ENCODE measurements at places on chromosomes 3 and 15.

GRCh38 chr3:157551961-157552360 is 48.7 kb upstream of the VEPH1 start:
- no peak for DNase-seq

- DNase-seq = no peak
Measured at GRCh38 chr3:123285479-123285878, 83.7 kb downstream of the SEC22A start.

DNA sequence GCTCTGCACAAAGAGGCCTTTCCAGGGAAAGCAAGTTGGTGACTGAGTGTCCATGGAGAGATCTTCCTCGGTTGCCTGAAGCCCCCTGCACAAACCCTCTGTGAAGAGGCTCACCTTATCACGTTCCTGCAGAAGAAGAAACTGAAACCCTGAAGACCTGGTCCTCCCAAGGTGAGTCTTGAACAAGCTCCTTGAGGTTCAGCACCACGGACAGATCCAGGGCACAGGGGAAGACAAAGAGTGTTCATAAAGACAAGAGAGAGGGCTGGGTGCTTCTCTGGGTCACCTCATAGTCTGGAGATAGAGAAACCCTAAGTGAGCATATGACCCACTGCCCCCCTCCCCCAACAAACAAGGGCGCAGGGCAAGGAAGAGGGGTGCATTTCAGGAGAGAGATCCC is 21.7 kb upstream of the TBC1D21 start:
- DNase-seq = peak; percentile 61

DNA sequence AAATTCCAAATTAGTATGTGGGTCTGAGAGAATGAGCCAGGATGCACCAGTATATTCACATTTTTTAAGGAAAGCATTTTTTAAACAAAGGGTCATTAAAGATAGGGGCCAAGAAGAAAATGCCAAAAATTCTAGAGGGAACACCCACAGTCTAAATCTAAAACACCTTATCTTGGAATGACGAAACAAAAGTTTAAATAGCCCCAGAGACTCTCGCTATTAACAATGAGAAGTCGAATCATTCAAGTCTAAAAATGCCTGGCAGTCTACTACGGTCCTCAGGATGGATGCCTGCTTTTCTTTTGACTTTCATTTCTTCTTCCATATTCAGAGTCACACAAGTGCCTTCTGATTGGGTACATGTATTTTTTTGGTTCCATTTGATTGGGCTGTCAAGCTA is 66.3 kb downstream of the SSUH2 start:
- no peak for DNase-seq
